ENCODE measurements at places on chromosomes 13 and 19.

DNA sequence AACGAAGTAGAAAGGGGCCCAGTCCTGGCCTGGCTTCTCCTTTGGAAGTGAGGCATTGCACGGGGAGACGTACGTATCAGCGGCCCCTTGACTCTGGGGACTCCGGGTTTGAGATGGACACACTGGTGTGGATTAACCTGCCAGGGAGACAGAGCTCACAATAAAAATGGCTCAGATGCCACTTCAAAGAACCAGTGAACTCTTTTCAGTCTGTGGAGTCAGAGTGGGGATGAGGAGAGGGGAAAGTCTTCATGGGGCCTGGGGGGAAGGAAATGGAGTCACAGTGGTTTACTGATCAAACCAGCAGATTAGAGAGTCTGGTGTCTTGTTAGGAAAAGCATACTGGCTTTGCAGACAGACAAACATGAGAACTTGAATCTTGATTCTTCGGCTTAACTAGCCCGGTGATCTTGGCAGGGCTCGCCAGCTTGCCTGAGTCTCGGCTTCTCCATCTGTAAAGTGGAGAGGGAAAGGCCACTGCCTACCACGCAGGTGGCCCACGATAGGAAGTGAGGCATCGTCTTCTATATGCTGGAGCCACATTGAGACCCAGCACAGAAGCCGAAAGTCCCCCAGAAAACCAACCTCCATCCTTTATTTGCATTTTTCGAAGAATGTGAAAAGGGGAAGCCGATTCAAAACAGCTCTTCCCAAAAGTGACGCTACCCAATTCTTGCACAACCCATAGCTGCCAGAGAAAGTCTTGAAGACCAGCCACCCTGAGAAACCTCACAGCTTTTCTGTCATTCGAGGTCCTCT lies at the start of gene FFAR1:
Gene FFAR1, plus strand, starts transcription at position 732 of the 759 bp plus-strand sequence. CDS start 3,650 bp downstream, outside the sequence.
- DNase-seq = no peak

DNA sequence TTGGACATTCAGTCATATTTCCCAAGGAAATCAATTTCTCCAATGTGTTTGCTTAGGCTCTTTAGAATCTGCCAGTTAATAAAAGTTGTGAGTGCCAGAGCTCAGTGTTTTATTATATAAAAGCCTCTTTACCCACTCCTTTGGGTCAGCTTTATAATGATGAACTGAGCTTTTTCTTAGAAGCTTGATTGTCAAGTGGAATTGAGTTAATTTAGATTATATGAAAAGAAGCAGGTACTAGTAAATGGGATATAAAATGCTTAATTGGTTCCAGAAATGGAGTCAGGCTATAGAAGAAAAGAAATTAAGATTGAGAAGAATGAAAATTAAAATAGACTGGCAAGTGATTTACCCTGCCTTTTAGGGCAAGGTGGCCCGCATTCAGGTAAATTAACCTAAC lies 363.2 kb downstream of the SLITRK6 start:
- DNase-seq = no peak

- no peak for DNase-seq
Observed at GRCh38 chr13:28268800-28269223, 130.5 kb downstream of the PAN3 start.

- DNase-seq = no peak
Observed at GRCh38 chr19:2288338-2288817, 6.4 kb upstream of the PEAK3 start.

DNA sequence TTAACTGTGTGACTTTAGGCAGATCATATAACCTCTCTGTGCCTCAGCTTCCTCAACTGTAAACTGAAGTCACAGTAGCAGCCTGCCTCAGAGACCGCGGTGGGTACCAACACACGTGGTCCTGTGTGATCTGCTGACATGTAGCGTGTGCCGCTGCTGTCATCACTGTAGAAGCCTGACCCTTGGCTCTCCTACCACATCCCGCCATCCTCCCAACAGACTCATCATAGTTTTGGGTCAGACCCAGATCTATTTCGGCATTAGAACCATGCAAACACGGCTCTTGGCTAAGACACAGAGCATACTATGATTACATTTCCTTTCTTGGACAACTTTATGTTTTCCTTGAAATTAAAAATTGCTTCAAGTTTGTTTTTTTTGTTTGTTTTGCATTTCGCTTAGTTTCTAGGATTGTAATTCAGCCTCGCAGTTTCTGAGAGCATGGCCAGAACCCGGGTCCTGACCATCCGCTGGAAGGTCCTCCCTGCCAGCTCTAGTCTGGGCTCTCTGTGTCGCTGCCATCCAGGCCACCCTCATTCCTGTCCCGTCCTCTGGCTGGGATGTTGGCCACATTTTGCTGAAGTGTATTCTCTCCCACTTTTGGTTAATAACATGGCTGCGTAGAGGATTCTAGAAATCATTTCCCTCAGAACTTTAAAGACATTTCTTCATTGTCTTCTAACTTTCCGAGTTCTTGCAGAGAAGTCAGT lies 53.0 kb downstream of the GGACT start:
- DNase-seq = no peak

DNA sequence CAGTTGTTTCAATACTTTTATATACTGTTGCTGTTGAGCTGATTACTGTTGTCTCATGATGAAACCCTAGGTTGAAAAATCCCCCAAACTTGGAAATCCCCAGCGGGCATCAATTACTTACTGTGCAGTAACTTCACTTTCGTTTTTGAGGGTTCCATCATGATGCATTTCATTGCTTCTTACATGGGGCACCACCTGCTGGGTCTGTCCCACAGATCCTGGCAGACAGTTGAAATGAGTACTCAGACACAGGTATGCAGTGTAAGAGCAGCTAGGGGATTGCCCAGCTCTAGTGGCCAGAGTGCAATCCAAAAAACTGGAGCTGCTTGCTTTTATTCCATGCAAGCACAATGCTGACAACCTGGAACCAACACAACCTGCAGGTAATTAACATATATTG lies 132.5 kb upstream of the ZNF91 start:
- DNase-seq = no peak

DNA sequence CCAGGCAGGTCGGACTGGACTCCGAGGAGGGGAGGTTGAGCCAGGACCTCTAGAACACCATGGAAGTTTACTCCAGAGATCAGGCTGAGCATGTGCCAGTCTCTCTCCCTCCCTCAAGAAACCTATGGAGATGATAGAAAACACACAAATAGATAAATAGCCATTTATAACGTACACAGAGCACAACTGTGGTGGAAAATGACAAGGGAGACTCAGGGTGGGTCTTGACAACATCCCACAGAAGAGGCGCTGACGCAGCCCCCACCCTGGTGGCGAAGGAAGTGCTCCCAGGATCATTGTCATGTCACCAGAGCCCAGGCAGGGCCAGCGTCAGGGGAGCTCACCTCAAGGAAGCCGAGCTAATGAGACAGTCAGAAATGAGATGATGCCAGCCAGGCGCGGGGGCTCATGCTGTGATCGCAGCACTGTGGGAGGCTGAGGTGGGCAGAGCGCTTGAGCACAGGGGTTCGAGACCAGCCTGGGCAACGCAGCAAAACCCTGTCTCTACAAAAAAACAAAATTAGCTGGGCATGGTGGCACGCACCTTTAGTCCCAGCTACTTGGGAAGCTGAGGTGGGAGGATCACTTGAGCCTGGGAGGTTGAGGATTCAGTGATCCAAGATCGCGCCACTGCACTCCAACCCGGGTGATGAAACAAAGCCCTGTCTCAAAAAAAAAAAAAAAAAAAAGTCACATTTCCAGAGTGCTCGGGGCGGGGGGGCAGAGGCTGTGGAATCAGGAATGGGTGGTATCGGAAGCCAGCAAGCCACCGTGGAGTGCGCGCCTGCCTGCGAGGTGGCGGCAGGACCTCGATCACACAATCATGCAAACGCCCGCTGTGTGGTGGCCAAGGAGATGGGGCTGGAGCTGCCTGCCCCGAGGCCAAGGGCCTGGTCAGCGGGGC lies 178.4 kb downstream of the KDM4B start:
- DNase-seq = no peak

GRCh38 chr19:31214086-31214485 lies 135.2 kb downstream of the TSHZ3 start:
- DNase-seq = peak; percentile 28

DNA sequence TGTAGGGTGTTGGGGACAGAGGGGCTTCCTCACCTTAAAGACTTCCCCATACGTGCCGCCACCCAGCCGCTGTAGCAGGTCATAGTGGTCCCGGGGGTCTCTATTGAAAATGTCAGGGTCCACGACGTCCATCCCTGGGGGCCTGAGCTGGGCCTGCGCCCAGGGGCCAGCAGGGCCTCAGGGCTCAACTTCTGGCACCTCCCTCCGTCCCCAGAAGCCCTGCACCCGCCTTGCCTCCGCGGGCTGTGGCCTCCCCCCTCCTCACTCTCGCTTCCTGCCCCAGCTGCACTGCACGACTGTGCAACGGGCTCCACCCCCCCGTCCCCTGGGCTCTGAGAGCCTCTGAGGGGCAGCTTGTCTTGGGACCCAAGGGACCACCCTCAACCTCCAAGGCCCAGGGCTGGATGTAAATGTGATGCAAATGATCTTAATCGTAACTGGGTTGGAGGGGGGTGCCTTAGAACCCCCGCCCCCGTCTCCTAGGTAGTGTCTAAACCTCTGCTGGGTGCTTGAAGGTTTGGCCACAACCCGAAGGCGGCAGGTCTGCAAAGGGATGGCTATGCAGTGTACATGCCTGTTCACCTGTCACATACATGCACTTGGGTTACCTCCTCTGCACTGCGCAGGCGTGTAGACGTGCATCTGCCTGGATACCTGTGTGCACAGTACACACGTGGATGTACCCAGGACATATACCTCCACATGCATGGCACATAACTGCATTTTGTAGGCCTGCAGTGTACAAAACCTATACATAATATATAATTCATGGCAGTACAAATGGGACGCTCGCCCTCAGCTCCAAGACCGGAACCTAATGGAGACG lies at the start of gene MAP4K1:
Gene MAP4K1, minus strand, starts transcription at position 190 of the 826 bp plus-strand sequence. Its CDS starts 58 bp downstream, at position 132.
- DNase-seq = peak; percentile 40

DNA sequence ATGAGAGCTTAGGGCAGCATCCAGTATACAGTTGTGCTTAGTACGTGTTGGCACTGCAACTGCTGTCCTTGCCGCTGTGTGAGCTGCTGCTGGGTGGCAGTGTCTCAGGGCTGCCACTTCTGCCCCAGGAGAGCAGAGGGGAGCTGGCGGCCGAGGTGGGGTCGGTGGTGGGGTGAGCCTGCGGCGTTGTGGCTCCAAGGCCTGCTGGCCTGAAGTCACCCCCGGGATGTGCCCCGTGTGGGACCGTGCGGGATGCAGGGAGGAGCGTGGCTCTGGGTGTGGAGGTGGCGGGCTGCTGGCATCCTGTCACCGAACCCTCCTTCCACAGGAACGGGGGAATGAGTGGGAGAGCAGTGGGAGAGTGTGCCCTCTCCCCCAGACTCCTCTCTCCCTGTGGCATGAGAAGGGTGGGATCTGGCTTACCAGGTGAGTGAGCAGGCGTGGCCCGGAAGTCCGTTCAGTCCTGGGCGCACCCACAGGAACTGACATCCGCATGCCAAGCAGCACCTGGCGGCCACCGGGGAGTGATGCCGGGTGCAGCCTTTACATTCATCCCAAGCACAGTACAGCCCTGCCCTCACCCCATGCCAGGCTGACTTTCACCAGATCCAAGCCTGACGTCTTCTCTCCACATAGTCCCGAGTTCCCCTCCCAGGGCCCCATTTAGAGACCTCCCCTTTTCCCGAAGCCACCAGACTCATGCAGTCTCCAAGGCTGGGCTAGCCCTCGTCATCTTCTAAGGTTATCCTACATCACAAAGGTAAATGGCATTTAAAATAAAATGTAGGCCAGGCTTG lies 26.6 kb downstream of the MCF2L start:
- DNase-seq = no peak

- DNase-seq = no peak
Observed at GRCh38 chr13:34019870-34020269, 201.9 kb downstream of the RFC3 start.

GRCh38 chr13:87674247-87674738 lies 3.1 kb downstream of the SLITRK5 start:
- DNase-seq = no peak

DNA sequence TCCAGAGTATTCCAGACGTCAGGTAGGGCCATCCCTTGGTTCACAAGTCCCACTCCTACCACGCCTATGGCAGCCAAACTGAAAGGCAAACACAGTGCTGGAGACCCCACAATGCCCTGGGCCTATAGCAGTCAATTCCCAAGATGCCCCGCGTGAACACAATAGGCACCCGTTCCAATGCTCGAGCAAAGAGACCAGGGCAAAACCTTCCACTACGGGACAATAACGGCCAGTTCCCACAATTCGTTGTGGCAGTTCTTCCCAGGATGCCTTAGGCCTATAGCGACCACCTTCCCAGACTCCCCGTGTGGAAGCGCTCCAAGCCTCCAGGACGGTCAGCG lies 538 bp downstream of the ZNF428 start:
- no peak for DNase-seq

DNA sequence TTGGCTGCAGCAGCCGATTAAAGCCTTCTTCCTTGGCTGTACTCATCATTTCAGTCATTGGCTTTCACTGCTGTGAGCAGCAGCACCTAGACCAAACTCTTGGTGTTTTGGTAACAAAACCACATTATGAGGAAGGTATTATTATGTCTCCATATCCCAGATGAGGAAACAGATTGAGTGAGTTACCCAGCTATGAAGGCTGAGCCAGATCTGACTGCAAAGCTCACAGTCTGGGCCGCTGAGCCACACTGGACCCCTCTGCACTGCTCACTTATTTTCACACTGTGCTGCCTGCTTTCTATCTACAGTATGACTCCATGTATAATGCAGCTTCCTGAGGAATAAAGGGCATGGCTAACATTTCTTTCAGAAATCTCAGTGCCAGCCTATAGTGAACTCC lies 24.5 kb downstream of the CRYL1 start:
- DNase-seq = no peak

GRCh38 chr13:80329250-80329649 lies 11.7 kb downstream of the SPRY2 start:
- DNase-seq = no peak

- no peak for DNase-seq
Observed at GRCh38 chr13:27005556-27005955, 166.1 kb downstream of the USP12 start.

DNA sequence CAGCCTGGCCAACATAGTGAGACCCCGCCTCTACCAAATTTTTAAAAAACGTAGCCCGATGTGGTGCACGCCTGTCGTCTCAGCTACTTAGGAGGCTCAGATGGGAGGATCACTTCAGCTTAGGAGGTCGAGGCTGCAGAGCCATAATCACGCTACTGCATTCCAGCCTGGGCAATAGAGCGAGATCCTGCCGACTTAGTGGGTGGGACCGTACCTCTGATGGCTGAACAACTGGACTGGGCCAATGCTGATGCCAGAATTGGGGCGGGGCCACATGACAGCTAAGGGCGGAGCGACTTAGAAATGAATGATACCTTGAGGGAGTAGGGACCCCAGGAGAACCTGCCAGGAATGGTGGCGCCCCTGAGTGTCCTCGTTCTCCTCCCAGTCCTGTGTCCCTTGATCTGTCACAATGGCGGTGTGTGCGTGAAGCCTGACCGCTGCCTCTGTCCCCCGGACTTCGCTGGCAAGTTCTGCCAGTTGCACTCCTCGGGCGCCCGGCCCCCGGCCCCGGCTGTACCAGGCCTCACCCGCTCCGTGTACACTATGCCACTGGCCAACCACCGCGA lies 3.6 kb downstream of the LTBP4 start:
- DNase-seq = no peak

DNA sequence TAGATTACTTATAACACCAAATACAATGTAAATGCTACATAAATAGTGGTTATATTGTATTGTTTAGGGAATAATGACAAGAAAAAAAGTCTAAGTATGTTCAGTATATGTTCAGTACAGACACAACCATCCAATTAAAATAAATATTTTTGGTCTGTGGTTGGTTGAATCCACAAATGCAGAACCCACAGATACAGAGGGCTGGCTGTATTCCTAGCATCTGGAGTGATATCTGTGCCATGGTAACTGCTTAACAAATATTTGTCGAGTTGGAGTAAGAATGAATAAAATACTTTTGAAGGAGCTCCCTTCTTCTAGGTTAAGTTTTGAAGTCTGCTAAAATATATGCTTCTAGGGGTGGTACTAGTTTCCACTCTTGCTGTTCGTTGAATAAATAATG lies 241.0 kb downstream of the KLF5 start:
- no peak for DNase-seq

Data from activated gamma-delta T cell (primary cell).